T-helper 17 cell (primary cell): ENCODE measurements at places on chromosomes 4 and X. TPM values are rescaled to one million over a fixed set of nuclear protein-coding genes. Genes with fewer than 3 reads are reported as not detected.

Gene ERVMER34-1
- not detected for total RNA-seq

DNA sequence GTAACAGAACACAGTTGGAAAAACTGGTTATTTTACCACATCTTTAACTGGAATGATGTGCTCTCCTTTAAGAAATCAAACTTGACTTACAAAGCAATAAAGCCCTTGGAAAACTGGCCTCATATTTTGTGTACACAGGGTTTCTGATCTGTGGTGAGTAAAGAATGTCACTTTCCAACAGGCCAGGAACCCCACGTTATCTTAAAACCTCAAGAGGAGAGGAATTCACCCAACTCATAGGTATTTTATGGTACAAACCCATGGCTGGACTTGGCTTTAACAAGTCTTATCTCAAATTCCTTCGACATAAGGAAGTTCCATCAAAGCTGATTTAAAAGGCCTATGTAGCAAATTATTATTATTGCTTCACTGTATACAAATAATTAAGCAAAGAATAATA, 1735.1 kb downstream of the PCDH7 start:
- H3K4me3 ChIP-seq: no peak overlapping the region
- DNase-seq: no peak

DNA sequence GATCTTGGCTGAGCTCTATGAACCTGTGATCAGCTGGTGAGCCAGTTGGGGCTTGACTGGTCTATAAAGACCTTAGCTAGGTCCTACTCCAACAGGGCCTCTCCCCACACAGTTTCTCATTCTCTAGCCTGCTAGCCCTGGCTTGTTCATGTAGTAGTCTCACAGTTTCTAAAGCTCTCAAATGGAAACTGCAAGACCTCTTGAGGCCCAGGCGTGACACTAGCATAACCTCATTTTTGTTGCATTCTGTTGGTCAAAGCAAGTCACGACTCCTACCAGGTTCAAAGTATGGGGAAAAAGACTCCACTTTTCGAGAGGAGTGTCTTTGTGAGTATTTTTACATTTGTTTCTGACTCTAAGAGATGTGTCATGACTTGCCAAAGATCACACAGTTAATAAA, 50.9 kb downstream of the CEP44 start:
- no peak overlapping the region for H3K27ac ChIP-seq
- no peaks in the 10 kb centered on the region for H3K4me1 ChIP-seq
- no peaks in the 10 kb centered on the region for H3K36me3 ChIP-seq
- H3K27me3 ChIP-seq: no peaks in the 10 kb centered on the region
- DNase-seq: no peak

- peaks cover 4% of the 10 kb centered on the region for H3K27me3 ChIP-seq
- H3K4me3 ChIP-seq: no peak overlapping the region
- no peaks in the 10 kb centered on the region for H3K36me3 ChIP-seq
- H3K27ac ChIP-seq: no peak overlapping the region
- DNase-seq: no peak
Observed at GRCh38 chrX:81377329-81377728, 175.4 kb downstream of the SH3BGRL start.

GRCh38 chr4:85774000-85774399, 299.1 kb downstream of the ARHGAP24 start:
- no peak overlapping the region for H3K27ac ChIP-seq
- H3K4me1 ChIP-seq: no peaks in the 10 kb centered on the region
- H3K36me3 ChIP-seq: no peaks in the 10 kb centered on the region
- no peak for DNase-seq
